ENCODE measurements at places on chromosomes 5 and 9.

DNA sequence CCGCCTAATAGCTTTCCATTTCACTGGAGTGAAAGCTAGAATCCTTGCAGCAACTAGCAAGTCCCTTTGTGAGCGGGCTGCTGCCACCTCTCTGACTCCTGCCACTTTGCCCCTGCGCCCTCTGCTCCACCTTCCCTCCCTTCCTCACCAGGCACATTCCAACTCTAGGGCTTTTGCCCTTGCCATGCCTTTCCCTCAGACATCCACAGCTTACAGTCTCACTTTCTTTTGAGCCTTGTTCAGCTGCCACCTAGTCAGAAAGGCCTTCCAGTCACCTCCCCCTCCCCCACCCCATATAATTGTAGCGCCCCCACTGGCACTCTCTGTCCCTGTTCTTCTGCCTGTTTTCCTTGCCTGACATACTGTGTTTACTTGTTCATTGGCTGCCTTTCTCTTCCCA lies 31.0 kb downstream of the CYSTM1 start:
- DNase-seq: no peak

DNA sequence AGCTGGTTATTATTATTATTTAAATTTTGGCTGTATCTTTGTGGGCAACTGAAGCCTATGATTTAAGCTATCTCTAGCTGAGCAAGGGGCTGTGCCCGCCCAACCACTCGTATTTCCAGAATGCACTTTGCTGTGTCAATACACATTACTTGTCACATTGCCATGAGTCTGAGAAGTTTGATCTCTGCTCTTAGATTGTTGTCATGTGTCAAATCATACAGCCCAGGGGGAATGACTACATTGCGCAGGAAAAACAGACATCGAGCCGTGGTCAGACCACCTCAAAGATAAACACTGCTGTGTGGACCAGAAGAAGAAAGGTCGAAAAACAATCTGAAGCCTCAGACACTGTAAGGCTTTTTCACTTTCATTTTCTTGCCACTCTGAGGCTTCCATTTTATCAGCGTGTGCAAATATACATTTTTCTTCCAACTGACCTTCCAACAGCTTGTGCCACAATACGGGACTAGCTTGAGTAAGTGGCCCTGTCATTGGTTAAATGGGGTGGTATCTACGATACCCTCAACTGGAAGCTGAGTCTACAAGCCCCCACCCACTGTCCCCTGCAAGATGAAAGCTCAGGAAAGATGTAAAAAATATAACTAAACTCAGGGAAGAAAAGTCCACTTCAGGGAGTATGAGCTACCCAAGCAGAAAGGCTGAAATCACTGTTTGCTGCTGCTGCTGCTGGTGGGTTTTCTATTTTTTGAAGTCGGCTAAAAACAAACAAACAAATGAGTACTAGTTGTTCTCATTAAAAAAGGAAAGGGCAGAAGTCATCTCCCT lies 603.0 kb downstream of the BNC2 start:
- DNase-seq: no peak

- no peak for DNase-seq
These were observed 204.4 kb downstream of the EFNA5 start for GRCh38 chr5:107466233-107466769.

GRCh38 chr9:16871336-16872151 lies 1.1 kb upstream of the BNC2 start:
- DNase-seq: no peak

DNA sequence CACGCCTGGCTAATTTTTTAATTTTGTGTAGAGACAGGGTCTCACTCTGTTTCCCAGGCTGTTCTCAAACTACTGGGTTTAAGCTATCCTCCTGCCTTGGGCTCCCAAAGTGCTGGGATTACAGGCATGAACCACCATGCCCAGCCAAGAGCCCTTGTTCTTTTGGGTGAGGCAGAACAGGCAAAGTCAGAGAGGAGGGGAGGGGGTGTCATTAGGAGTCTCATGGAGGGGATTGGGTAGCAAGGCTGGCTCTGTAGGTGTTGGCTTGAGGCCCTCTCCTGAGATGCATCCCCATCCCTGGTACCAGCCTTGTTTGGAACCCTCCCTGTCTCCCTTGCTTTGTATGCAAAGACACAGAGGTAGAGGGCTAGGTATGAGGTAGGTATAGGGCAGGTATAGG lies 24.1 kb downstream of the GSN start:
- no peak for DNase-seq

DNA sequence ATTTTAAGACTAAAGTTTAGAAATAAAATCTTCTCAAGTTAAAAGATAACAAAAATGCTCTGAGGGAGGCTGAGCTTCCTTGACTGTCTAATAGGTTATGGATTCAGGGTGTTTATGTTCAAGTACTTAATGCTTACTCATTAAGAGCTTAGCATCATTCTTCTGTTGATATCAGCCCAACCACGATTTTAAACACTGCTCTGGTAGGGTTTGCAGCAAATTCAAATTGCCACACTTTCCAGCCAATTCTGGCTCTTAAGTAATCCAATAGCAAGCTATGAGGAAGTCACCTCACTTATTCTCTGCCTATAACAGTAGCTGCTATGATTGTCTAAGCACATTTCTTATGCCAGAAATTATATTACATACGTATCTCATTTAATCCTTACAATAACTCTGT lies 191.0 kb upstream of the KIF2A start:
- DNase-seq: no peak

GRCh38 chr9:136631038-136632000 lies 31.4 kb upstream of the EGFL7 start:
- DNase-seq: no peak

GRCh38 chr9:138022121-138022741 lies 144.6 kb downstream of the CACNA1B start:
- DNase-seq: no peak

All from cortex of kidney (tissue), 1 donor.